ENCODE measurements at places on chromosomes 3 and 15.
A peak's percentile ranks its signal among the peaks of the same experiment; 100 is the strongest.

DNA sequence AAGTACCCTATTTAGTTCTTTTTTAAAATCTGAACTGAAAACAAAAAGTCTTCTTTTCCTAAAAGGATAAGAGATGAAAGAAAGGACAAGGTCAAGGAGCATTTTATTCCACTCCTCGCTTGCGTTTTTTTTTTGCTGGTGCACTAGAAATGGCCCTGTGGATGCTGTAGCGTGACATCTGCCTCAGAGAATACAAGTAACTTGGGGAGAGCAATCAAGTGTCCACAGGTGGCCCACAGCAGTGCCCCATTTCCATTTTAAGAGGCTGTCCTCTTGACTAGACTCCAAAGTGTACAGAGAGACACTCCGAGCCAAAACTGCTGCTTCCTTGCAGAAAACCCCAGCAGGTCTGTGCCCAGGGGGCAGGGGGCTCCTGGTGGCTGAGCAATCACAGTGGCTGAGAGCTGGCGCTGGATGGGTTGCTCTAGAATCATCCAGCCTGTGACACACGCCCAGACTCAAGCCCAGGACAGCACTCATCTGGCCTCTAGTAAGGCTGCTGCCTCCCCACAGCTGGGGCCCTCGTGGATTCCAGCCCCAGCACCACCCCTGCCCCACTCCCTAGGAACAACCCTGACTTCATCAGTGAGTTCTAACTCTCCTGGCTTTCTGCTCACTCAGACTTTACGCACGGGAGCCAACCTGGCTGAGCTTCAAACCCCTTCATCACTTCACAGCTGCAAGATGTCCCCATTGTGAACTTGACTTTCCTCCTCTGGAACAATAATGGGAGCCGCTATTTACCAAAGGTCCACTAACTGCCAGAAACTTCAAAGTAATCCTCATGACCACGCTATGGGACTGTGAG is 71.1 kb upstream of the SPATA12 start:
- DNase-seq, result no peak

GRCh38 chr15:32669896-32670611 is 28.5 kb downstream of the SCG5 start:
- peak; percentile 84 for DNase-seq

GRCh38 chr3:24741506-24741905 is 246.9 kb upstream of the THRB start:
- DNase-seq, result no peak

GRCh38 chr3:155001289-155002010 is 78.7 kb upstream of the MME start:
- DNase-seq, result no peak

- DNase-seq, result no peak
Observed at GRCh38 chr3:174202116-174202515, 657.0 kb upstream of the NAALADL2 start.

- DNase-seq, result peak; percentile 36
Observed at GRCh38 chr3:155871746-155872158, 1.3 kb downstream of the GMPS start.

- DNase-seq, result no peak
Observed at GRCh38 chr15:67741308-67741707, 84.0 kb upstream of the SKOR1 start.

DNA sequence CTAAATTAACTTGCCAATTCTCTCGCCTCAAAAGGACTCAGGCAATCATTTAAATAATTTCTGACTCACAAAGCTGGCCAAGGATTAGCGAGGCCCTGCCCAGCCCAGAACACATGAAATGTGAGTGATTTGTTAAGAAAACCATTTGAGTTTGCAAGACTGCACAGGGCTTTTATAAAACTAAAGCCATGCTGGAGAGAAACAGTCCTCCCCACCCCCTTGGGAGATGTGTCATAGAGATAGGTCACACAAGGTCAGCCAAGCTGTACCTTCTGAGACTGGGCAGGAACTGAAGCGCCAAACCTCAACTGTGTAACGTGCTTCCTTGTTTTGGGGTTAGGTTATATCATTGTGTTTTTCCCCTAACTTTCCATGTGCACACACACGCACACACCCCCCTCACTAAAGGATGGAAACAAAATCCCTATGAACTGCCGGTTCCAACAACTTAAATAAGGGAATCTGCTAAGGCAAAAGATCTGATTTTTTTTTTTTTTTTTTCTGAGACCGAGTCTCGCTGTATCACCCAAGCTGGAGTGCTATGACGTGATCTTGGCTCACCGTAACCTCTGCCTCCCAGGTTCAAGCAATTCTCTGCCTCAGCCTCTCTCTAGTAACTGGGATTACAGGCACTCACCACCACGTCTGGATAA is 8.1 kb downstream of the SPATA12 start:
- DNase-seq, result no peak

- no peak for DNase-seq
Observed at GRCh38 chr3:128922804-128923459, 43.5 kb downstream of the ACAD9 start.

- DNase-seq, result no peak
Observed at GRCh38 chr15:66565141-66565641, 607 bp downstream of the LCTL start.

GRCh38 chr3:62414786-62415185 is 41.4 kb upstream of the FEZF2 start:
- DNase-seq, result no peak

DNA sequence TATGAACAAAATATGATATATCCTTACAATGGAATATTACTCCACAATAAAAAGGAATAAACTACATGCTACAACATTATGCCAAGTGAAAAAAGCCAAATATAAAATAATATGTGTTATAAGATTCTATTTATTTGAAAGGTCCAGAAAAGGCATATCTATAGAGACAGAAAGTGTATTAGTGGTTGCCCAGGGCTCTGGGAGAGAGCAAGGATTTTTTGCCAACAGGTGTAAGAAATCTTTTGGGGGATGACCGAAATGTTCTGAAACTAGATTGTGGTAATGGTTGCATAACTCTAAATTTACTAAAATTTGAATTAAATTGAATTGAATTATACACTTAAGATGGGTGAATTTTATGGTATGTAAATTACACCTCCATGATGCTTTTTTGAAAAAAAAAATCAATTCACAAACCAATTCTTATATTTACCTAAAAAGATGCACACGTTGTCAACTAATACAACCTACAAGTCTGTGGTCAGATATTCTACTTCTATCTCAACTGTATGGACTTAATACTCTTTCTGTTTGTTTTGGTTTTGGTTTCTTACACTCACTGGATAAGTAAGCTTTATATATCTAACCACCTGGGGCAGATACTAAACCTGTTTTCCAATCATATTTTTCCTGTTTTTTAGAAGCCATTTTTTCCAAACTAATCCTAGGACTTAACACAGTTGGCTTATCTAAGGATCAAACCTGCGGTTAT is 75.8 kb downstream of the FBN1 start:
- no peak for DNase-seq

DNA sequence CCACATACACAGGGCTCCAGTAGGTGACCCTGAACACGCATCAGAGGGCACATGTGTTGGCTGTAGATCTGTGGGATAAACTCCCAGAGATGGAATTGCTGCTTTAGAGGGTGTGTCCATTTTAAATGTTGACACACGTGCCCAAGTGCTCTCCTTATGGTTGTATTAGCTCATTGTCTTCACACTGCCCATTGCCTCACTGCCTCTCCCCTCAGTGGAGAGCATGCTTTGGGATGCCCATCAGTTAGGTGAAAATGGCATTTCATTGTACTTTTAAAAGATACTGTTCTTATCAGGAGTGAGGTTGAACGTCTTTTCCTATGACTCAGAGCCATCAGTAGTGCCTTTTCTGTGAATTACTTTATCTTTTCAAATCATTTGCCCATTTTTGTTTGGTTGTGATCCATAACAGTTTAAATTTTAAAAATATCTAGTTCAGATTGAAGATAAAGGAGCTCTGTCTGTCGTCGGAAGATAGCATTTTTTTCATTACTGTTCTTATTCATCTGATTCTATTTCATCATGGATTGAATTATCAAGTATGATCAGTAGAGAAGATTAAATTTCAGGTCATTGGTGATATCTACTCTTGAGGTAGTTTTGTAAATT is 120.7 kb downstream of the CHDH start:
- no peak for DNase-seq

- no peak for DNase-seq
Observed at GRCh38 chr3:107426223-107426622, 49.0 kb downstream of the CCDC54 start.

- DNase-seq, result no peak
Observed at GRCh38 chr15:62087671-62088352, 21.0 kb downstream of the C2CD4A start.

DNA sequence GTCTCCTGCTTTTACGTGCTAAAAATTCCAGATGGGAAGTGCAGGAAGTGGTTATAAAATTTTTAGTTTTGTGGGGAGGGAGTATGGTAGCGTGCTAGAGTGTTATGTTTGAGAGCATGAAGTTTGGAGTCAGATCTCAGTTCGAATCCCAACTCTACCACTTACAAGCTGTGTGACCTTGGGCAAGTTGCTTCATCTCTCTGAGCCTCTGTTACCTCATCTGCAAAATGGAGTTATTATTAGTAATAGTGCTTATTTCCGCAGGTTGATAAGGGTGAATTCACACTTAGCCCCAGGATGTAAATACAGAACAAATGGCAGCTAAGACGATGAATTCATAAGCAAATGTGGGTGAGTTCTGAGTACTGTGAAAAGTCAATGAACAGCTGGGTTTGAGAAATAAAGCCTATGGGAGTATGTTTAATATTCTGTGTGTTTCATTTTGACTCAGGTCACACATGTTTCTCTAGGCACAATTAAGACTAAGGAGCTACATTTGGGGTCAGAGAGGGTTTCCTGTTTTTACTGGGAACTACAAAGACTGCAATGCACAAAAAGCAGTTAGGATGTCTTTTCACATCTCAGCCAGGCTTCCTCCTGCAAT is 73.1 kb upstream of the FEZF2 start:
- no peak for DNase-seq

GRCh38 chr3:171236265-171237008 is 209.9 kb upstream of the SLC2A2 start:
- DNase-seq, result no peak

GRCh38 chr15:67524235-67524634 is 3.3 kb downstream of the C15orf61 start:
- DNase-seq, result no peak

DNA sequence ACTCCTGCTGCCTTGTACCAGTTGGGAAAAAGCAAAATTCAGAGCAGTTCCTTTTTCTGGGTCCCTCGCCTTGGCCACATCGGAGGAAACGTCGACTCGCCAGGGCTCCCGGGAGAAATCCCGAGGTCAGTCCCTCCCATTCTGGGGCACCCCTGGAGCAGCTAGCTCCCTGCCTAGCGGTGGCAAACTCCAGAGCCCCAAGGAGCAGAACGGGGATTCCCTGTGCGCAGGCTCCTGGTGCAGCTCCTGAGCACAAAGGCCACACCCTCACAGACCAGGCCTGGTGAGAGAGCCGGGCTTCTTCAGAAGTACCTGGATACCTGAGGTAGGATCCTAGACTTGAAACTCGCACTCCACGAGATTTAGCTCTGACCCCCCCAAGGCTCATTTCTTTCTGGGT is 2.6 kb downstream of the LRRC3B start:
- no peak for DNase-seq

- no peak for DNase-seq
Observed at GRCh38 chr3:38139652-38140051, 1.2 kb downstream of the MYD88 start.

- DNase-seq, result peak; percentile 2
Observed at GRCh38 chr15:78317145-78317836, 17.9 kb upstream of the SKIC8 start.

DNA sequence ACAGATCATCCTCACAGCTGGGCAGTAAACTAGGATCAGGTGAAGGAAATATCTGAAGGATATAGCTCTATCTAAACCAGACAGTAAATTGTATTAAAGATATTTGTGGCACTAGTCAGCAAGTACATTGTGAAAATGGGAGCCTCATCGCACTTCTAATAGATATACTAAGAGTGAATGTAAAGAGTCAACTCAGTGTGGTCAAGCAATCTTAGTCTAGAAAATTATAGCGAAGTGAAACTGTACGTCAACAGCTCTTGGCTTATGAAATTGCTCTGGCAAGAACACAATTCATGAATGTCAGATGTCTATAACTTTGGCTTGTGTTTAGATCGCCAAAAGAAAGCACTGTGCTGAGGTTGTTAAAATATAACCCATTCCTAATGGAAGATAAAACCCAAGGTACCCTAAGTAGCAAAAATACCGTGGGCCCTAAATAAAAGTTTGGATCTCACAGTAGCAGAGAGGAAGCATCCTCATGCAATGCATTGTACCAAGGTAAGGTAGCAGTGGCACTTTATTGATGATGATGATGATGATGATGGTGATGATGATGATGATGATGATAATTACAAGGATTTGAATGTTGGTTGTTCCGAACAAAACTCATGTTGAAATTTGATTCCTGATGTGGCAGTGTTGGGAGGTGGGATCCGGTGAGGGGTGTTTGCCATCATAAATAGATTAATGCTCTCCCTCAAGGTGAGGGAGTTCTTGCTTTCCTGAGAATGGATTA is 228.5 kb downstream of the UNC13C start:
- DNase-seq, result no peak

DNA sequence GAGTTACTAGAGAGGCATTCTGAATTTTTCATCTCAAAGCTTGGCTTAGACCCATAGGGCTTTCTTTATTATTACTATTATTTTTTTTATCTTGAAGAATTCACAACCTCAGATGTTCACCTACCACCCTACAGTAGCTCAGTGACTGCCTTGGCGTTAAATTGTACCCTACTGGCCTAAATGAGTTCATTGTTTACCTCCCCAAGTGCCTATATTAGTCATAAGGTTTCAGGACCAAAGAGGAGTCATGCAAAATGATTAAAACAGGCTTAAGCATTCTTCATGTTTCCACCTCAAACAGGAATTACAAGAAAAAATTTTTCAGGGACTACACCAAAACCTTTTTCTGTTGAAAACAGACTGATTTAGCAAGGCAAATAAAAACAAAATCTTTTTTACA is 751.5 kb downstream of the SQOR start:
- no peak for DNase-seq

DNA sequence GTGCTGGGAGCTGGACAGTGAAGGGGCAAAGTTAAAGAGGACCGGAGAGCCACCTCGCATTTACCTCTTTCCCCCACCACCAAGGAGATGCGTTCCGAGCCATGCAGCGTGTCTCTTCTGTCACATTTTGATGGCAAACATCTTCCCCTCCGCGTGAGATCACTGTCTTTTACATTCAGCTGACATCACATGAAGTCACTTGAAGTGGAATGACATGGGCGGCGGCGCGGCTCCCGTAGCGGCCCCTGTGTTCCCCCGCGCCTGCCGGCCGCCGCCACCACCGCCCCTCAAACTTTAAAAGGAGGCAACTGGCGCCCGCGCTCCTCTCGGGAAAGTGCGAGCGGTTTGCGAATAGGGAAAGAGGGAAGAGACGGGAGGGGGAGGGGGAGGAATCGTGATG is at the start of gene FEZF2:
Gene FEZF2, minus strand, starts transcription at position 336 of the 400 bp plus-strand sequence. CDS start 682 bp downstream, outside the sequence.
- DNase-seq, result no peak
